ENCODE measurements at places on chromosomes 3 and 15.
A peak's percentile ranks its signal among the peaks of the same experiment; 100 is the strongest.

DNA sequence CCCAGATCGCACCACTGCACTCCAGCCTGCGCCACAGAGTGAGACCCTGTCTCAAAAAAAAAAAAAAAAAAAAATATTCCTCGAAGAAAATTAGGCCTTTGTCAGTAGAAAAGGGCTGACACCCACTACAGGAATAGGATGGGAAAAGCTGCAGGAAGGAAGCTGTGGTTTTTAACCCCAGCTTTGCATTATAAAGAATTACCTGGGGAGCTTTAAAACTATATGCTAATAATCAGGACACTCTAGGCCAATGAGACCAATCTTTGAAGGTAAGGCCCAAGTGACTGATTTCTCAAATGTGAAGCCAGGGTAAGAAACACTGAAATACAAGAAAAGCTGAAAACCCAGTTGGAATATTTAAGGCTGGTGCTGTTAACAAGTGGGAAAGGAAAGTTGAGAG, 74.3 kb downstream of the RBPMS2 start:
- DNase-seq = no peak

DNA sequence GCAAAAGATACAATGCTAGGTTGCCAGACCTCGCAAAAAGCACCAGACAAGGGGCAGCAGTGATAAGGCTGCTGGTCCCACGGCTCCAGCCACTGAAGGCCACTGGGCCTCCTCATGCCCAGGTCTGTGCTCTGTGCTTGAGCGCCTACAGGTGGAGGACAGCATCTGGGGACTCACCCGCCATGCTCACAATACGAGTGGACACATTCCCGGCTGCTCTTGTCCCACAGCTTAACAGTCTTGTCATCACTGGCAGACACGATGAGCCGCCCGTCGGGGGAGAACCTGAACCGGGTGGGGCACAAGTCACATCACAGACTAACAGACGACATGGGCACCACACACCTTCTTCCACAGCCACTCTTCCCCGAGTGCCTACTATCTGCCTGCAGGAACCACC, 7.4 kb downstream of the POC1A start:
- DNase-seq = no peak

DNA sequence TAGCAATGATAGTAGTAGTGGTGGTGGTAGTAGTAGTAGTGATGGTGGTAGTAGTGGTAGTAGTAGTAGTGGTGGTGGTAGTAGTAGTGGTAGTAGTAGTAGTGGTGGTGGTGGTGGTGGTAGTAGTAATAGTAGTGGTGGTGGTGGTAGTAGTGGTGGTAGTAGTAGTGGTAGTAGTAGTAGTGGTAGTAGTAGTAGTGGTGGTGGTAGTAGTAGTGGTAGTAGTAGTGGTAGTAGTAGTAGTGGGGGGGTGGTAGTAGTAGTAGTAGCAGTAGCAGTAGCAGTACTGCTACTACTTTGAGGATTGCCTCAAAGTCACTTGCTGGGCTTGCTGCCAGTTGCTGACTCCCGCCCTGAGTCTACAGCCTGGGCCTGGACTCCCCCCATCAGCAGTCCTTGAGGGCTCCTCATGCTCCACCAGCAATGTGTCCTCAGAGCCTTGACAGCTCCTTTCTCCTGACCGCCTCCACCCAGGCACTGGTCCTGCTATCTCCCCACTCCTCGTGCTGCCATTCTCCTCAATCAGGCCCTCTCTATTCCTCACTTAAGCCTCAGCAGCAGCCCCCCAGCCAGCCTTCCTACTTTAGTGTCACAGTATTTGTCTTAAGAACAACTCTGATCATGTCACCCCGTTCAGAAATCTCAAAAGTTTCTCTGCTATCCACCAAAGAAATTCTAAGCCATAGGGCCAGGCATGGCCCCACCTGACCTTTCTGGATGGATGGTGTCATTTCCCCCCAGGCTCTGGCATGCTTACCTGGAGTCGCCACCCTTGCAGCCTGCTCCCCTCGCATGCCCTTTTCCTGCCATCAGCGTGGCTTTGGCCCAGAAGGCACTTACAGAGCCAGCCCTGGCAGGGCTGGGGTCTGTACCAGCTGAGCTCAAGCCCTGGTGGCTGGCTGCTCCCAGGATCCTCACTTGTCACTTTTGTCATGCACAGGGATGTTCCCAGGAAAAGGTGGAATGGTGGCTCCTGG, 45.6 kb downstream of the DLEC1 start:
- DNase-seq = peak; percentile 13

- no peak for DNase-seq
Measured at GRCh38 chr15:96348112-96349027, 17.9 kb downstream of the NR2F2 start.

DNA sequence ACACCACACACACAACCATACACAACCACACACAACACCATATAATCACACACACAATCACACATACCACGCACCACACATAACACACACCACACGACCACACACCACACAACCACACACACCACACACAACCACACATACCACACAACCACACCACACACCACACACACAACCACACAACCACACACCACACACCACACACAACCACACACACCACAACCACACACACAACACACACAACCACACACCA, 24.2 kb downstream of the CPN2 start:
- no peak for DNase-seq

- DNase-seq = peak; percentile 77
Measured at GRCh38 chr3:141796081-141796888, 33.1 kb downstream of the GRK7 start.

GRCh38 chr15:69456208-69457166, 3.9 kb downstream of the RPLP1 start:
- DNase-seq = no peak

All from stimulated activated naive CD8-positive, alpha-beta T cell treated with anti-CD3 and anti-CD28 coated beads, Interleukin-15, Interleukin-2, amounts not matched to agents 100 U/mL and 50 U/mL, for 24 hours (primary cell).